ENCODE measurements at places on chromosomes 12 and 14.

DNA sequence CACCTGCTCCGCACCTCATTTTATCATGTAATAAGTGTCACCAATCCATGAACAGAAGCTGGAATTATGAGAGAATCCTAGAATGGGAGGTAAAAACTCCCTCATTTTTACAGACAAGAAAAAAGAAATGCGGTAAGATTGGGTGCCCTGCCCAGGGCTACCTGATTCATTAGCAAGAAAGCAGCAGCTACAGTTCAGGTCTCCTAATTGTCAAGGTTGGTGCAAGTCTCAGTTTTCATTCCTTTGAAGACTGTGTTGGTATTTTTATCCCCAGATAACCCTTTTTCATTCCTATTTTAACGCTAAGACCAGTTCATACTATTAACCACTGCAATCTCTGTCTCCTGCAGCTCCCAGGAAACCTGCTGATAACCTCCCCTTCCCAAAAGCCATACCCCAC lies 6.9 kb downstream of the DUSP6 start:
- DNase-seq, result no peak

GRCh38 chr12:915090-915489 lies 34.4 kb downstream of the RAD52 start:
- DNase-seq, result no peak

- DNase-seq, result no peak
Measured at GRCh38 chr12:103469719-103470118, 26.0 kb downstream of the C12orf42 start.

DNA sequence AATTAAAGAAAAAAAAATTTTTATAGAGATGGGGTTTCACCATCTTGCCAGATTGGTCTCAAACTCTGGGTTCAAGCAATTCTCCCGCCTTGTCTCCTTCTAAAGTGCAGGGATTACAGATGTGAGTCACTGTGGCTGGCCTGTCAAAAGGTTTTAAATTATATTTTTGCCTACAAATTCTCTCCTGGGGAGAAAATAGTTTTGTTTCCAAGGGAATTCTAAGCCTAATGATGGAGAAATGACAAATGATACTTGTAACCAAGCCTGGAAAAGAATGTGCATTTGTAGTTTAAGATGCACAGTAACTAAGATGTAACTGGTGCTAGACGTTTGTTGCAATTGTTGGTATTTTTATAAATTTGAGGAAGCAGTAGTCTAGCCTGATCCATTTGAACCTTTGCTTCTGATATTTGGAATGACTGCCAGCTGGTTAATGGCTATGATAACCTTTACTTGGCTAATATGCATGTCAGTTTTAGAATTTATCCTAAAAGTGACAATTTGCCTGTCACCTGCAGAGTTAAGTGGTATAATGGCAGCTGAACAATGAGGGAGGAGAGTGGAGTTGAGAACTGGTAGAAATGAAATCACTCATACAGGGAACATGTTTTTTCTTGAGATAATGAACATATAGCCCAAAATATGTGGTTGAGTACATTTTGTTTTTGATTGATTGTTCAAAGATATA lies 148.0 kb downstream of the FUT8 start:
- DNase-seq, result no peak

DNA sequence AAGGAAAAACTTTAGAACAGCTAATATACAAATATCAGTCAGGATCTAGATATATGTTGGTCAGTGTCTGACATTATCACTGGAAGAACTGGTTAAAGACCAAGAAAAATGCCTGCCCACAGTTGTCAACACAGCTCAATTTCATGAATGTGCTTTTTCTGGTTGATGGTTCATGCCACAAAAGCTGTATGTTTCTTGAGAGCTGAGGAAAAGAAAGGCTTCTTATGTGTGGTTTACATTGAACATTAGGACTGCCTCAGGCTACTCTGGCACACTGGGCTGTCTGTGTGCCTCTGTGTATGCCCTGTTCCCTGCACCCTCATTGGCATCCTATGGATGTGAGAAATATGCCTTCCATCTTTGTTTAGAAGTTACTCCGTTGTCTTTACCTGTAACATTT lies 218.8 kb upstream of the RGS6 start:
- no peak for DNase-seq

DNA sequence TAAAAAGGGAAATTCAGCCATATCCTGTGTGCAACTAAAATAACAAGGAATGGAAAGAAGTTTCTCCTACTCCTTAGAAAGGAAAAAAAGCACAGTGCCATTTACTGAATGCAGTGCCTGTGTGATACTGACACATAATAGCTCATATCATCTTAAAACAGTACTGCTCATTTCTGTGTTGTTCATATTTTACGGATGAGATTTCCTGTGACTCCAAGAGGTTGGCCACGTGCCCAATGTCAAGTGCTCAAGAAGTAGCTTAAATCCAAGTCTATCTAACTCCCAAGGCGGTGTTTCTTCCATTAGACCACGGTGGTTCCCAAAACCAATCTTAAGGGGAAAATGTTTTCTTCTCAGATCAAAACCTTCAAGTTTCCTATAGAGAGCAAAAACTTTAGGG lies 20.0 kb downstream of the MAP3K9 start:
- DNase-seq, result peak; percentile 29

GRCh38 chr12:109098183-109098604 lies 797 bp downstream of the UNG start:
- peak; percentile 67 for DNase-seq

- DNase-seq, result peak; percentile 29
Measured at GRCh38 chr14:68552602-68553001, 240.3 kb downstream of the ZFP36L1 start.

Data from ACHN (cell line).